Fibroblast of the aortic adventitia (primary cell): ENCODE measurements at places on chromosomes 13 and 19.

DNA sequence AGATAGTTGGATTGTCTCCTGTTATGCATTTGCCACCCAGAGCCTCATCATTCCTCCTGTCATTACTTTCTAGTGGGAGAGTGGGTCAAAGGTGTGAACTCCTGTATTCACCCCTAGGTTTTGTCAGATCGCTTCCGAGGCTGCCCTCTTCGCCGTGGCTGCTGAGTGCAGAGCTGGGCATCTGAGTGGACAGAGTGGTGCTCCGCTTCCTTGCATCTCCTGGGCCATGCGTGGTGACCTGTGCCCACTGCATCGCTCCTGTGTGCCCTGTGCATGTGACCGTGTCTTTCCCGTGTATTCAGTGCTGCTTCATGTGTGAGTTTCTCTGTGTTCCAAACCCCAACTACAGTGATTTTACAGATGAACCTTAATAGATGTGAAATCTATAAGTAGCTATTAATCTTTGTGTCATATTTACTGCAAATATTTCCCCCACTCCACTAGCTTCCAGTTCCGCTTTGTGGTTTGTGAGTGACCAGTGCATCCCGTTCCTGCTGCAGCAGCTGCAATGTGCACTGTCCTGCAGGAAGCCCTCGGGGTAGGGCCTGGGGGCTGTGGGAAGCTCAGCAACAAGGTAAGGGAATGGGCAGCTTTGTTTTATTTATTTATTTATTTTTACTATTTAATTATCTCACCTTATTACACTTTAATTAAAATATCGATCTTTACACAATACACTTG lies 53.1 kb downstream of the C13orf46 start:
- DNase-seq, result no peak

GRCh38 chr19:27974082-27974513 lies 1238.9 kb downstream of the UQCRFS1 start:
- DNase-seq, result peak; percentile 50

DNA sequence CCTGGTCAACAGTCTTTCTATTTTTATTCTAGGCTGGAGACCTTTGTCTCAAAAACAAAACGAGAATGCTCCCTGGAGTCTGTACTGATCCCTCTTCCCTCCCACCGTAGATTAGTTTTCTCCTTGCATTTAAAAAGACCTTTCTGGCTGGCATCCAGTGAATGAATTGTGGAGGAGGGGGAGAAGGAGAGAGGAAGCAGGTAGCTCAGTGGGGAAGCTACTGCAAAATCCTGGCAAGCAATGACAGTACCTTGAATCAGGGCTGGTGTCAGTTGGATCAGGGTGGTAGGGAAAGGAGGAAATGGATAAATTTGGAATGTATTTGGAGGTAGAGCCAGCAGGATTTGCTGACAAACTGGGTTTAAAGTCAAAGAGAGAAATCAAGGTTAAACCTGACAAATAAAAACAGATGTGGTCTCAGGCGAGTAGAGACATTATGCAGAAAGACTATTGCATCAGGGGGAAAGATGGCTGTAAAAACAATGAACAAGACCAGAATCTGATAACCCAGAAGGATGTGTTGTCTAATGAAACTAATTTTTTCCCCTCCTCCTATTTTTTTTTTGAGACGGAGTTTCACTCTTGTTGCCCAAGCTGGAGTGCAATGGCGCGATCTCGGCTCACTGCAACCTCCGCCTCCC lies 3.5 kb upstream of the CYP2S1 start:
- peak; percentile 27 for DNase-seq

- no peak for DNase-seq
These were observed 703 bp downstream of the KLF16 start for GRCh38 chr19:1862424-1863327.

- peak; percentile 9 for DNase-seq
These were observed 881 bp downstream of the ZNF20 start for GRCh38 chr19:12139269-12139668.

DNA sequence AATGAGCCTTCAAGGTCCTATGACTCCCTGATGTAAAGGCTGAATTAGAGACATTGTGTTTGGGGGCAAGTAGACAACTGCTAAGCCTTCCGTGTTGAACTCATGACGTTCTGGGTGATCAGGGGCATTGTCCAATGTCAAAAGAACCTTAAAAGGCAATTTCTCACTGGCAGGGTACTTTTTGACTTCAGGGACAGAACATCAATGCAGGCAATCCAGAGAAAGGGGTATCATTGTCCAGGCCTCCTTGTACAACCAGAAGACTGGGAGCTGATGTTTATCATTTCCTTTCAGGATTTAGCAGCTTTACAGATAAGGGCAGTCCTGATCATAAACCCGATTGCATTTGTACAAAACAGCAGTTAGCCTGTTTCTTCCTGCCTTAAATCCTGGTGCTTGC lies 25.0 kb upstream of the SMAD9 start:
- DNase-seq, result no peak

DNA sequence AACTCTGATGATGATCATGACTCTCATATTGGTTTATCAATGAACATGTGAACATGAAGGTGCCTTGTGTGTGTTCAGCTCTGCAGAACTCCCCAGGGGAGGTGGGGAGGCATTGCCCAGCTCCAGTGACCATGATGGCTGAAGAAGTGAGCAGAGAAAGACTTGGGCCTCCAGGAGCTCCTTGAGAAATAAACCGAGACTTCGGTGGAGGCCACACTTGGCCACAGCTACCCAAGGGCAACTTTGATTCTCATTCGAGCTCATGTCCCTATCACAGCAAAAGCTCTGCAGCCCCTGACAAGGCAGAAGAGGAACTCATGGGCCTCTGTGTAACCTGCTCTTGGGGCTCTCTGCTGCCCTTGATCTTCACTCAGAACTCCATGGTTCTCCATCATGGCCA lies 44.1 kb upstream of the ZNF536 start:
- no peak for DNase-seq

DNA sequence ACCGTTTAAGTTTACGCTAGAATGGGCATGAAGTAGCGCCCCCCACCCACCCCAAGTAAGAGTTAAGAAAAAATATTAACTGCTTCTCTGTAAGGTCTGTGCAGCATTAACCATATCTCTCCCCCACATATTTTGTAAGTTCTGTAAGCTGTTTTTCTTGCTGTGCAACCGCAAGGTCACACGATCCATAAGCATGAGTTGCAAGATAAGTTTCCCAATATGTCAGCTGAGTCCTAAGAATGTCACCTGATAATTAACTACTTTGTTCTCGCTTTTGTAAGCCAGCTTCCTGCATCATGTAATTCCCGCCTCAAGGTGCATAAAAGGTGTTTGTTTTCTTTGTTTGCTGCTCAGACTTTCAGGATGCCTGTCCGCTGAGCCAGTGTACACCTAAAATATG lies 187.0 kb downstream of the MYO16 start:
- peak; percentile 48 for DNase-seq

- DNase-seq, result no peak
These were observed 196.9 kb downstream of the LIG4 start for GRCh38 chr13:108018371-108018870.

DNA sequence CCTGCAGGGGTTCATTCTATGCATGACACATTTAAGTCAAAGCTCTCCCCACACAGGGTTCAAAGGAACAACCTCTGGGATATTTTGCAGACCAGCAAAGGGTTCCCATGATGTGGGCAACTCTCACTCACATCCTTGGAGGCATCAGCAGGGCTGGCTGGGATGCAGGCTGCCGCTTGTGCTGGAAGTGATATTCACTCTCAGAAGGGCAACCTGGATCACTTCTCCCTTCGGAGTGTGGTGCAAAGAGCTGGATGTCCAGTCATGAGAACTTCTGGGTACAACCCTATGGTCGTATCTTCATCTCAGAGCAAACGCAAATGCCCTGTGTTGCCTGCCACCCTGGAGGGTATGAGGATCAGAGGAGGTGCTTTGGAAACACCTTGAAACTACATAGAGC lies 98.6 kb downstream of the ZDHHC20 start:
- DNase-seq, result no peak

DNA sequence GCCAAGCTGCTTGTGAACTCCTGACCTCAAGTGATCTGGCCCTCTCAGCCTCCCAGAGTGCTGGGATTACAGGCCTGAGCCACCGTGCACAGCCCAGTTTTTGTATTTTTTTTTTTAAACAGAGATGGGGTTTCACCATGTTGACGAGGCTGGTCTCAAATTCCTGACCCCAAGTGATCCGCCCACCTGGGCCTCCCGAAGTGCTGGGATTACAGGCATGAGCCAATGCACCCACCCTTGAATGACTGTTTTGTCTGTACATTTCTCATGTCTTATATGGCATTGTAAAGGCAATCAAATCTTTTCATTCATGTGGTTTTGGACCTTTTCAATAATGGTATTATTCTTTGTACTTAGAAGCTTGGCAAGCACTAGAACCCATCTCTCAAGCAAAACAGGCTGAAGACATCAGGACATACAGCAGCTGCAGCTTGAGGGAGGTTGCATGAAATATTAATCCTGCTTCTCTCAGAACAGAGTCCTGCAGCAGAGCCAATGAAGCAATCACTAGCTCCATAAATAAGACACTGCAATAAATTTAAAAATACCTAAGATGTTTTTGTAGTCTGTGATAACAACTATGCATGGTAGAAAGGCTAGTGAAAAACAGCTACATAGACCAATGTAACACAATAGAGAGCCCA lies 209.9 kb downstream of the TUBA3C start:
- no peak for DNase-seq

- no peak for DNase-seq
These were observed 4.5 kb downstream of the IZUMO2 start for GRCh38 chr19:50158577-50158976.

- DNase-seq, result no peak
These were observed 575 bp downstream of the CARM1 start for GRCh38 chr19:10871711-10872545.

DNA sequence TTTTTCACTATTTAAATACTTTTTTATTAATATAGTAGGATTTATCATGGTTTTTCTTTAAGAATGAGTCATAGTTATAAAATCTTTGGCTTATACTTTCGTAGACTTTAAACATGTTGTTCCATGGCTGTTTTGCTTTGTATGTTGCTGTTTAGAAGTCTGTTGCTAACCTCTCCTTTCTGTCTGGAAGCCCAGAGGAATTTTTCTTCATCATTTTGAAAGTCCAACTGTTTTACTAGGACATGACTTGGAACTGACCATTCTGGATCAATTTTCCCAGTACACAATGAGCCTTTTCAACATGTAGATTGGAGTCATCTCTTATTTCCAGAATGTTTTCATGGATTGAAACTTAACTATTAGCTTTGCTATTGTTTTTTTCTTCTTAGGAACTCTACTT lies 7.9 kb downstream of the CAB39L start:
- DNase-seq, result peak; percentile 49

DNA sequence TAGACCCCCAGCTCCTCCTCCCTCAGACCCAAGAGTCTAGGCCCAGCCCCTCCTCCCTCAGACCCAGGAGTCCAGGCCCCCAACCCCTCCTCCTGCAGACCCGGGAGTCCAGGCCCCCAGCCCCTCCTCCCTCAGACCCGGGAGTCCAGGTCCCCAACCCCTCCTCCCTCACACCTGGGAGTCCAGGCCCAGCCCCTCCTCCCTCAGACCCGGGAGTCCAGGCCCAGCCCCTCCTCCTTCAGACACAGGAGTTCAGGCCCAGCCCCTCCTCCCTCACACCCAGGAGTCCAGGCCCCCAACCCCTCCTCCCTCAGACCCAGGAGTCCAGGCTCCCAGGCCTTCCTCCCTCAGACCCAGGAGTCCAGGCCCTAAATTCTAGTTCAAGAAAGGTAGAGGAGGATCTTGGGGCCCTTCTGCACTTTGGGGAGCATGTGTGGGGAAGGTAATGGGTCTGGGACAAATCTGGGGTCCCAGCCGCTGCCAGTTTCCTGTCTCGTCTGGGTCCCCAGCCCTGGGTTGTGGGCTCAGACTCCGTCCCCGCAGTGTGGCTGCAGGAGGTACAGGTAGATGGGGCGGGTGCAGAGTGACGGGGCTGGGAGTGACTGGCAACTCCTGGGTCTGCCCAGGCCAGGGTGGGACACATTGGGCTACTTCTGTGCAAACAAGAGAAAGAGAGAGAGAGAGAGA lies 3.2 kb upstream of the TMEM190 start:
- DNase-seq, result no peak

DNA sequence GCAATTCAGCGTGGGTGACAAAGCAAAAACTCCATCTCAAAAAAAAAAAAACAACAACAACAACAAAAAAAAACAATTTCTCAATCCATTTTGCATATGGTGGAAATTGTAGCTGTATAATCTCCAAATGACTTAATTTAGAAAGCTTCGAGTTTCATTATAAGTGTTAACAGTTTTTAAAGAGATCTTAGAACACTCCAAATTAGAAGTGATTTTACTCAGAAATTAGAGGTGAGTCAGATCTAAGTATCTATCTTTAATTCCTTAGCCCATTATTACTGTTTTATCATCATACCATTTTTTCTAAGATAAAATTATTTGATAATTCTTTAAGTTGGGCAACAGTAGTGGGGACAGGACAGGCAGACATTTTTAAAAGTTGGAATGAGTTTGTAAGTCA lies 60.5 kb downstream of the ZMYM2 start:
- DNase-seq, result no peak

GRCh38 chr19:55091126-55091910 lies 15.6 kb downstream of the EPS8L1 start:
- no peak for DNase-seq

DNA sequence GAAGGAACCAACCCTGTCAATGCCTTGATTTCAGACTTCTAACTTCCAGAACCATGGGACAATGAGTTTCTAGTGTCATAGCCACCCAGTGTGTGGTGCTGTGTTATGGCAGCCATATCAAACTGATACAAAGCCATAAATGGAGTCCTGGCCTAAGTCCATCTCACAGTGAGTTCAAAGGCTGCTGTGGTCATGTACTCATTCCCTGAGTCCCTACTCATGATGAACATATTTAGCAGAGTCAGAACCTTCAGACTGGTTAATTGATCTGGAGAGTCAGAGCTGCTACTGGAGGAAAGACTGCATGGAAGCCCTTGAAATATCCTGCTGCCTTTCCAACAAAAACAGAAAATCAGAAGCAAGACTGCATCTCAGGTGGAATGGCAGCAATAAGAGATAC lies 39.2 kb upstream of the CSNK1A1L start:
- DNase-seq, result no peak

DNA sequence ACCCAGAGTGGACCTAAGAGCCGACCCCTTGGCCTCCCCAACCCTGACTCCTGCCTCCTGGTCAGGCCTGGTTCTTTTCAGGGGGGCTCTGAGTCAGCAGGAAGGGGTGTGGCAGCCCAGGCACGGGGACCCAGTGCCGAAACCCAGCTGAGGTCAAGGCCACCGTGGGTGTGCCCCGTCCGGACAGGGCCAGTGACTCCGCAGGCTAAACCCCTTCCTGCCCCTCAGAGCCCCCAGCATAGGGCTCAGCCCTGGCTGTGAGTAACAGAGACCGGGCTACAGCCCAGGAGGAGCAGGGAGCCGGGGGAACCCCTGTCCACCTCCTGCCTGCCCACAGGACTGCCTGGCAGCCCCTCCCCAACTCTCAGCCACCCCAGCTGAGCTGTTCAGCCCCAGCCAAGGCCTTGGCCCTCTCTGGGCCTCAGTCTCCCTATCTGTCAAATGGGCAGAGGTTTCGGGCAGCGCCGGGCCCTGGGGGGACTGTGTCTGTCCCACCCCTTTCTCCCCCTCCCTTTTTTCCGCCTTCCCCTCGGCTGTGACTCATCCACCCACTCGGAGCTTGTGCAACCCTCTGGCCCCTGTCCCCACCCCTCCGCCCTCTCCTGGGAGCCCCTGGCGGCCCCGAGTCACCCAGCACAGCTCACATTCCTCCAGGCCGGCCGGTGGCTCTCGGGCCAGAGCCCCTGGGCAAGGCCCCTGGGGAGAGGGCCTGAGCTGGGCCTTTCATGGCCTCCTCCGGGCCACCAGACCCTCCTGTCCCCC lies 8.6 kb downstream of the ZBTB7A start:
- peak; percentile 90 for DNase-seq
